Tibial artery (tissue), 4 donors: ENCODE measurements at places on chromosomes 6 and 20.

- no peak for DNase-seq
Observed at GRCh38 chr6:165876588-165876987, 213.5 kb upstream of the PDE10A start.

DNA sequence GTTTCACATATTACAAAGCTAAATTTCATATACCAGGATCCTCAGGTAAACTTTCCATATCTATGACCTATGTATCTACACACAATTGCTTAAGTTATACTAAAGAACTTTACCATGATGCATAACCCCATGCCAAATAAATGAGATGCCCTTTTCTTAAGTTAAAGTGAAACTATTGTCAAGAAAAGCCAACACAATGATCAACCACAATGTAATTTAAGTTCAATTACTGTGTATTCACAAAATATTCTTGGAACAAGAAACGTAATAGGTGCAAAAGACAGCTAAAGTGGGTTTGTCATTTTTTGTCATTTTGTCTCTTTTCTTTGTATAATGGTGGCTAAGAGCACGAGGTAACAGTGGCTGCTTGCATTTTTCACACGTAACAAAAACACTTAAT lies 158.0 kb upstream of the SHLD1 start:
- DNase-seq: no peak

DNA sequence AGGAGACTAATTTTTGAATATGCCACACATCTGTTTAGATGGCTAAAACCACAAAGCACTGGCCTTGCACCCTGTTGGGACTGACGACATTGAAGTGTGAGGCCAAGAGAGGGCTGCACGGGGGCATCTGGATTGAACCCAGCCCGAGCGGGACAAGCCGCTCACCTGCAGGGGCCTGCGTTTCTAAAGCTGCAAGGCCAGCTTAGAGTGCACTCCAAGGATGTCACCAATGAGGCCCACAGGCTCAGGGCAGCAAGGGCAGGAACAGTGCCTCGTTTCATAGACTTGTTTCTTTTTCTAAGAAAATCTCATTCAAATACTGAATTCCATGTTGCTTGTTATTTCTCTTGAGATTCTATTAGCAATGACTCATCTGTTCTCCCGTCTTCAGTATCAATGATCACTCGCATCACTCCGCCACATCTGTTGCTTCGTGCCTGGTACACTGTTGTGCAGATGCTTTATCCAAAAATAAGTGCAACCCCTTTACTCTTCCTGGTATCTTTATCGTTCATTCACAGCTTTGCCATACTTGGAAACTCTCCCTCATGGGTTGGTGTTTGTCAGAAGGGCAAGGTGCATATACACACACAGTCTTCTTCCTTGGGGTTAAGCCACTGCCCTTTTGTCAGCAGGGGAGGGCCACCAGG lies 120.1 kb downstream of the IRF4 start:
- no peak for DNase-seq

GRCh38 chr6:108293527-108294296 lies 1.1 kb upstream of the AFG1L start:
- DNase-seq: no peak

DNA sequence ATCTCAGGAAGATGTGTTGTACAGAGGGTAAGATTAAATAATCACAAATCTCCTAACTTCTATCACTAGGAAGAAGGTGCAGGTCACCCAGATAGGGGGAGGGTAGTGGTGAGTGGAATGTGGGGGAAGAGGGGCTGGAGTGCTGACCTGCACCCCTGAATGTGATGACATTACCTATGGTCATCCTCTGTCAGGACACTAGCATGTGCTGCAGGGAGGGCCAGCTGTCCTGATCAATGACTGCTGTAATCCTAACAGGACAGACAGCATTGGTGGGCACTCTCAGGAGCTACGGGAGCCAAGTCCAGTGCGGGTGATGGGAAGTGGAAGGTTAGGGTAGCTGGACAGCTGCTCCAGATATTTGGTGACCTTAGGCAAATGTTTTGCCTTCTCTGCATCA lies 45.2 kb upstream of the CST5 start:
- no peak for DNase-seq
